Stimulated activated CD8-positive, alpha-beta memory T cell treated with anti-CD3 and anti-CD28 coated beads, Interleukin-12 subunit alpha, Interleukin-12 subunit beta, amount 100 ng/mL, for 4 hours (primary cell): ENCODE measurements at places on chromosomes 5 and 9.

GRCh38 chr5:124034083-124034700 is 522.2 kb downstream of the CSNK1G3 start:
- no peak for DNase-seq

GRCh38 chr9:120978987-120979386 is 52.4 kb upstream of the TRAF1 start:
- DNase-seq, result no peak

DNA sequence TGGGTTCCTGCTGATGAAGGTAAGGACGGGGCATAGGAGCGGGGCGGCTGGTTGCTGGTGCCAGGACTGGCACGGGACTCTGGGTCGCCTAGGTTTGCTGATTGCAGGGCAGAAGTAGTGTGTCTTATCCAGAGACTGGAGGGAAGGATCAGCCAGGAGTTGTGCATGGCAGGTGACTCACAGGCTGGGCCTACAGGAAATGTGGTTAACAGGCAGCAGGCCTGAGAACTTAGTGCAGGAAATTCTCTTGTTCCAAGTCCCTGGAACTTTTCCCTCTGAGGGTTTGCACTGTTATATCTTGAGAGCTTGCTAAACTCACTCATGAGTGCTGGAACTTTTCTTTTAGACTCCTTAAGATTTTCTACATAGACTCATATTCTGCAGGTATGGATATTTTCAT is 95.1 kb downstream of the ANXA2R start:
- no peak for DNase-seq

DNA sequence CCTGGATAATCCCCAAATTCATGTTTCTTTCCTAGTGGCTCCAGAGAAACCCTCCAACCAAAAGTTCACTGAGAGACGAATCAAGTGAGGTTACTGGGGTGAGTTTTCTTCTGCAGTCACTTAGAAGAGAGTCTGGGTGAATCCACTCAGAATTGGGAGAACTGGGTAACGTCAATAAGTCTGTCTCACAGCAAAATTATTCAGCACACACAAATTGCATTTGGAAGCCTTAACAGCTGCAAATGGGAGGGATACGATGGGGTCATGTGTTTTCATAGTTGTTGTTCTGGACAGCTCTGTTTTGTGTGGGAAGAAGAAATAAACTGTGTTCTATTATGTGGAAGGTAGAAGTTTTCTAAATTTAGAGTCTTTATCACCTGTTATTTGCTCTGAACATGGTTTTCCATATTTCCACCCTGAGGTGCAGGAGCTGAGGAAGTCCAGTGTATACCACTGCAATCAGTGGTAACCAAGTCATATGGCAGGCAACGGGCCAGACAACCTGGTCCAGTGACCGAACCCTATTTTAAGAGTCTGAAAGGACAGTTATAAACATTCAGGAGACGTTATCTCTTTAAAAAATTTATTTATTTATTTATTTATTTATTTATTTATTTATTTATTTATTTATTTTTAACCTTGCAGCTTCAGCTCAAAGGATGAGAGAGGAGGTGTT is 21.9 kb downstream of the MARCHF3 start:
- DNase-seq, result no peak

DNA sequence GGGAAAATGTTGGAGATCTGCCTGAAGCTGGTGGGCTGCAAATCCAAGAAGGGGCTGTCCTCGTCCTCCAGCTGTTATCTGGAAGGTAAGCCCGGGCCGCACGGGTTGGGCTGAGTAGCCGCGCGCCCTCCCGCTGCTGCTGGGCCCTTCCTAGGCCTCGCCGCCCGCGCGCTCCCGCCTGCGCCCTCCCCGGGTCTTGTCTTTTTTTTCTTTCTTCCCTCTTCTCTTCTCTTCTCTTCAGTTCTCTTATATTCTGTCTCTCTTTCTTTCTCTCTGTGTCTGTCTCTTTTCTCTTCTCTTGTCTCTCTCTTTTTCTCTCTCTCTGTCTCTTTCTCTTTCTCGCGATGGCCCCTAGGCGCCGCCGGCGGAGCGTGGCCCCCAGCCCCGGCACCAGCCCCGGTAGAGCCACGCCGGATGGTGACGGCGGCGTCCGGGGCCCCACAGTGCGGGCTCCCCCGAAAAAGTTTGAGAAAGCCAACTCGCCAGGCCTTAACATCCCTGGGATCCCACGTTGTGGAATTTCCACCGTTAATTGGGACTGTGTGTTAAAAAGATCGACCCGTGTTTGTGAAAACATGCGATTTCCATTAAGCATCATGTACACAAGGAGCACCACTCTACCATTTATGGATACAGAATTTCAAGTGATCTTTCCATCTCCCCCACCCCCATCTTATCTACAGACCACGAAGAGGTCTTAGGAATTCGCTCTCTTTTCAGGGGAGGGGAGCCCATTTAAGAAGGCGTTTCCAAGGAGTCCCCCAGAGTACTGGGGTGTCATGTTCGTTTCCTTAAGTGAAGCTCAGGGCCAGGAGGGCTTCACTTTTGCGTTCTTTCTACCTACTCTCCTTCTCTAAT is 616 bp downstream of the ABL1 start:
- DNase-seq, result peak; percentile 14

DNA sequence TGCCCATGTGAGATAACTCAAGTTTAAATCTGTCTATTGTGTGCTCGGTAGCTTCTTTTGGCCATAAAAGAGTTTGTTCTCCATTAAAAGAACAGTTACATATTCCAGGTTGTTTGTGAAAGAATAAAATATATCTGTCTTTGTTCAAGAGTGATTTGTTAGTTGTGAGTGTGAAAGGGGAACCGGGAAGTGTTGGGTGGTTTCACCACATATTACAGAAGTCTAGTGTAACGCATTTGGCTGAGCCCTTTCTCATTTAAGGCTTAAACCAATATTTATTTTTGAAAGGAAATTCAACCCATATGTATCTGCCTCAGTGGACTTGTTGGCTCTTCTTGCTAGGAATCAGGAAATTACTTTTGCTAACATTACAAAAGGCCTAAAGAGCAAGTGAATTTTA is 54.1 kb upstream of the DMRTA1 start:
- DNase-seq, result no peak

GRCh38 chr5:180084638-180085561 is 13.3 kb upstream of the RNF130 start:
- no peak for DNase-seq

GRCh38 chr5:176418251-176418650 is 1.9 kb upstream of the CLTB start:
- no peak for DNase-seq

DNA sequence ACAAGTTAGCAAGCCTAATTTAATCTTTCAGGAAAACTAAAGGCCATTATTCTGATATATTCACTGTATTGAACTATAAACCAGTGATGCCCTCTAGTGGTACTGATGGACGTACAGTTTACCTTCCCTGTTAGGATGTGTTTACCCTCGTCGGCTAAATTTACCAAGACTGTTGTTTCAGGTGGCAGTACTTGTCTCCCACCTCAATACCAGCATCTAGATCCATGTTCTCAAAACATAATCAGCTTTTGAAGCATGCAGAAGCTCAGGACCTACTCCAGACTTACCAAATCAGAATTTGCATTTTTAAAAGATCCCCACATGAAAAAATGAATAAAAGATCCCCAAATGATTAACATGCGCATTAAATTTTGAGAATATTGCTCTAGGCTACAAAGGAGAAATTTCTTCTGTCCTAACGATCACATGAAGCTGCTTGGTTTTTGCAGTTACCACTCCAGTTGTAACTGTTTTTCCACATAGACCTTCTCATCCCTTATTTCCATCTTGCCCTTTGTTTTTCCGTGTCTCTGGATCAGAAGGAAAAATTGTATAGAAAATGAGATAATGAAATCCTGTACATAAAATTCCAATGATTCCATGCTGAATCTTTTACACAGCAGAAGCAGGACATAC is 3.2 kb upstream of the BAAT start:
- no peak for DNase-seq

GRCh38 chr5:40429258-40430100 is 250.2 kb upstream of the PTGER4 start:
- no peak for DNase-seq

- no peak for DNase-seq
Measured at GRCh38 chr5:179607160-179607931, 16.1 kb downstream of the HNRNPH1 start.

DNA sequence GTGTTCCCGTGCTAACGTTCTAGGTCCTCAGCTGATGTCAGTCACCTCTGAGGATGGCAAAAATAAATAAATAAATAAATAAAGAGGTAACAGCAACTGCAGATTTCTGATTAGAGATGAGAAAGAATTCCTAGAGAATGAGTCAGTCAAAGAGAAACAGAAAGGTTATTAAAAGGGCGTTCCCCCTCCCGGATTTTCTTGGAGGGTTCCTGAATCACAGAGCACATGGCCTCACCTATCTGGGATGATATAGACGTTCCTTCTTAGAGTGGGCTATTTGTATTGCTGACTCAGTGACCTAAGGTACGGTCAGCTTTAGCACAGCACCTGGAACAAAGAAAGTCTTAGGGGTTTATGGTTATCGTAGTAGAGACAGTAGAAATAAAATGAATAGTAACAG is 30.6 kb downstream of the HTR4 start:
- DNase-seq, result no peak

DNA sequence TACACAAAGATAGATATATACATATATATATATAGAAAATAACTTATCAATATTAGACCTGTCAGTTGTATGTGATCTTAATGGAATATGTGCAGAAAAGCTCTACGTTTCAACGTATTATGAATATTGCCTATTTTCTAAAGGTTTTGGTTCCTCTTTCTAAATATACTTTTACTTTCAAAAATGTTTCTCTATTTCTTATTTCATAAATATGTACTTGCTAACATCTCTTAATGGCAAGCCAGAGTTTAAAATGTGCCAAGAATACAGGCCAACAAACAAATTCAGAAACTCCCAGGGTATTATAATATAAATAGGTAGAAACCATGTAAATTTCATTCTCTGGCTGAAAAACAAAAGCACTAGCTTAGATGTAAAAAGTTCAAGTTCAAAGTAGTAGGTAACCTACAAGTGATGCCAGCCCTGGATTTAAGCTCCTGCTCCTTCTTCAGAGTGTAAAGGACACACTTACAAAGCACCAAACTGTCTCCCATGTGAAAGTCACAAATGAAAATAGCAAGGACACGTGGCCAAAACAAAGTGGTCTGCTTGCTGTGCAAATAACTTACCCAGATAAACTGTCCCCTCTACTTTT is 685.1 kb upstream of the DMAC1 start:
- DNase-seq, result no peak

GRCh38 chr9:132238026-132238972 is 76.4 kb downstream of the NTNG2 start:
- no peak for DNase-seq

- no peak for DNase-seq
Measured at GRCh38 chr9:23682352-23682751, 143.7 kb downstream of the ELAVL2 start.

GRCh38 chr9:18056269-18056992 is 417.5 kb upstream of the ADAMTSL1 start:
- no peak for DNase-seq

GRCh38 chr9:93244510-93245436 is 60.8 kb downstream of the WNK2 start:
- DNase-seq, result no peak

GRCh38 chr9:4258320-4259090 is 41.4 kb downstream of the GLIS3 start:
- DNase-seq, result no peak

DNA sequence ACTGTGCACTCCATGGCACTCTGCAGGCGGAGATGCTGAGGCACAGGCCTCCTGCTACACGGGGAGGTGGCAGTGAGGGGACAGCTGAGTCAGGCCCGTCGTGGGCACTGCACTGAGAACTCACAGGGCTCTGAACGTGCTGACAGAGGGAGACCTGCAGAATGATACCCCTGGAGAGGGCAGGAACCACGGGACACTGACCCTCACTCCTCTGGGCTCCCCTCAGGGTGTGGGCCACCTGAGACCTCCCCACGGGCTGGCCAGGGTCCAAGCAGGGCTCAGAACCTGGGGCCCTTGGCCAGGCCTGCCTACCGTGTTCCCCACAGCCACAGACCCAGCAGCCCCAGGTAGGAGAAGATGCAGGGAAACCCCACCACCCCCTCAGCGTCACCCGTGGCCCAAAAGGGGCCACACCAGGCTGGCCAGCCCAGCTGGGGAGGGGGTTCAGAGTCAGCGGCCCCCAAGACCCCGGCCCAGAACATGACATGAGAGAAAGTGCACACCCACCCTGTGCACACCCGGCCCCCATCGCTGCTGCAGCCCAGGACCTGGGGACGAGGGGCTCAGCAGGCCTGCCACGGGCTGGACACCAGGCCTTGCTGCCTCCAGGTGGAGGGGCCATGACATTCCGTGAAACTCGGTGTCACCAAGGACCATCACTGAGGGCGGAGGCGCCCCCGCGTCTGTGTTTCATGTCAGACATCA is 30.9 kb downstream of the GLT6D1 start:
- DNase-seq, result no peak

DNA sequence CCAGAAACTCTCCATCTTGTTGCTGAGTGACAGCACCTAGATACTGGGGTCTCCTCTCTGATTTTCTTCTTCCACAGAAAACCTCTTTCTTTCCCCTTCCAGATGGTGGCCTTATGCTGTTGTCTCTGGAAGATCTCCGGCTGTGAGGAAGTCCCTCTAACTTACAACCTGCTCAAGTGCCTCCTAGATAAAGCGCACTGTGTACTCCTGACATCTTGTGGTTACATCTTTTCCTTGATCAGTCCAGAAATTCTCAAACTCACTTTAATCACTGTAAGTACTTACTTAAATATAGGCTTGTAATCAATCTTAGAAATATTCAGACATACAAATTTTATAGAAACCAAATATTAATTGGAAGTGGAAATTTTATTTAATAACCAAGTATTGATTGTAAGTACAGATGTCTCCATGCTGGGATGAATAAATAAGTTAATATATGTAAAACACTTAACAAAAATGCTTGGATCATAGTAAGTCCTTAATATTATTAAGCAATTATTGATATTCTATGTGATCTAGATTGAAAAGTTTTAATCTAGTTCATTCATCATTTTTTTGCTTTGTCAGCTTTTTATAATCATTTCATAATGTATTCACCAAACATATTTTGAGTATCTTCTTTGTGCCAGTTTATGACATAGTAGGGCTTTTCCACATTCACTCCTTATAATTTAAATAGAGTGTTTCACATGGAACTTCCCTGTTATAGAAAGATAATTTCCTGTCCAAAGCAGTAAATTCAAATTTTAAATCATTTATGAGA is 1381.4 kb upstream of the CDH6 start:
- no peak for DNase-seq

DNA sequence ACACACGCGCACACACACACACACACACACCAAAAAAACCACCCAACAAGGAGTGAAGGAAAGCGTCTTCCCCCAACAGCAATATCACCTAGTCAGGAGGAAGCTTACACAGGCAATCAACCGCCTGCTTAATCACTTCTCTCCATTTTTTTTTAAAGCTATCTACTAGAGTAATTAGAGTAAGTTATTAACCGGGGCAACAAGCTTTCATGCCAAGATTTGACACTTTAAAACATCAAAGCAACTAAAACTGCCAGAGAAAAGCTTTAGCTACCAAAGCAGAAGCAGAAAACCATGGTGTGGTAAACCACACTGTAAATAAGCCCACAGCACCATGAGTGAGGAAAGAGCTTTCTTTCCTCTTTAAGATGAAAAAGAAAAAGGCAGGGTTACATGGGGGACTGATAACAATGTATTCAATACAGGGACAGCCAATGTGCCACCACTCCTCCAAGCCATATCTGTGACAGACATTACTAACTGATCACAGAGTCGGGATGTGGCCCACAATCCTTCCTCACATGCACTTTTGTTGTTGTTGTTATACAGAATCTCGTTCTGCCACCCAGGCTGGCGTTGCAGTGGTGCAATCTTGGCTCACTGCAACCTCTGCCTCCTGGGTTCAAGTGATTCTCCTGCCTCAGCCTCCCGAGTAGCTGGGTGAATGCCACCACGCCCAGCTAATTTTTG is 282.1 kb downstream of the CRB2 start:
- no peak for DNase-seq

GRCh38 chr5:83353774-83354173 is 117.8 kb upstream of the VCAN start:
- no peak for DNase-seq
